AML-193 (cell line): ENCODE measurements at places on chromosomes 2 and 18.
A peak's percentile ranks its signal among the peaks of the same experiment; 100 is the strongest.

DNA sequence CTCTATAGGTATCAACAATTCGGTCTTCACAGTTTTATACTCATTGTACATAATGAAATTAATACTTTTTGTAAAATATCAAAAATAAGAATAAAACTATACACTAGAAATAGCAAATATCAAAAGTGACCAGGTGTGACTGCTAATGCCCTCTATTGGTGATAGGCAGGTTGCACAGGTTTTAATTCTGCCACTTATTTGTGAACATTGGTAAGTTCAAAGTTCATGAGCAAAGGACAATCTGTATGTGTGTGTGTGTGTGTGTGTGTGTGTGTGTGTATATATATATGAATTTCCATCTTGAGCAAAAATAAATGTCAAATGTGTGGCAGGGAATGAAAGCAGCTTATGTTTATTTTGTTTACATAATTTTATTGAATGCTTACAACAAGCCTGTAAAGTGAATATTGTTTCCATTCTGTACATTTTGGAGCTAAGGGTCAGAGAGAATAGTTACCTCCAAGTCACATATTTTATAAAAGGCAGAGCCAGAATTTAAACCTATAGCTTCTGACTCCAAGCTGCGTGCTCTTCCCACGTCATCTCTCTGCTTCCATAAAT is 537.4 kb downstream of the CPS1 start:
- peak; percentile 15 for DNase-seq

GRCh38 chr18:49697757-49698524 is 115.4 kb downstream of the ACAA2 start:
- no peak for DNase-seq

- DNase-seq: peak; percentile 61
These were observed 3.7 kb downstream of the SIGLEC15 start for GRCh38 chr18:45828917-45829811.

DNA sequence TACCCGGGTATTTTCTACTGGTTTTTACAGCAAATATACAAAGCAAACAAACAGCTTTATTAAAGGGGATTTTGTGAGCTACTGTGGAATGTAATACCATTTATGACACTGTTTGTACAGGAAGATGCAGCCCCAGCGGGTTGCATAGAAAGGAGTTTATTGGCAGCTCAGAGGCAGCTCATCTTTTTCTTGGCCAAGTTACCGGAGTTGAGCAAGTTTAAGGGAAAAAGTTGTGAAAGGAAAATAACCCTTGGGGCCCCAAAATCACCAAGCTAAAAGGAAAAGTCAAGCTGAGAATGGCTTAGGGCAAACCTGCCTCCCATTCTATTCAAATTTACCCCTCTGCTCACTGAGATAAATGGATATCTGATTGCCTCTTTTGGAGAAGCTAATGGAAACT is 60.8 kb downstream of the MOB4 start:
- DNase-seq: no peak

DNA sequence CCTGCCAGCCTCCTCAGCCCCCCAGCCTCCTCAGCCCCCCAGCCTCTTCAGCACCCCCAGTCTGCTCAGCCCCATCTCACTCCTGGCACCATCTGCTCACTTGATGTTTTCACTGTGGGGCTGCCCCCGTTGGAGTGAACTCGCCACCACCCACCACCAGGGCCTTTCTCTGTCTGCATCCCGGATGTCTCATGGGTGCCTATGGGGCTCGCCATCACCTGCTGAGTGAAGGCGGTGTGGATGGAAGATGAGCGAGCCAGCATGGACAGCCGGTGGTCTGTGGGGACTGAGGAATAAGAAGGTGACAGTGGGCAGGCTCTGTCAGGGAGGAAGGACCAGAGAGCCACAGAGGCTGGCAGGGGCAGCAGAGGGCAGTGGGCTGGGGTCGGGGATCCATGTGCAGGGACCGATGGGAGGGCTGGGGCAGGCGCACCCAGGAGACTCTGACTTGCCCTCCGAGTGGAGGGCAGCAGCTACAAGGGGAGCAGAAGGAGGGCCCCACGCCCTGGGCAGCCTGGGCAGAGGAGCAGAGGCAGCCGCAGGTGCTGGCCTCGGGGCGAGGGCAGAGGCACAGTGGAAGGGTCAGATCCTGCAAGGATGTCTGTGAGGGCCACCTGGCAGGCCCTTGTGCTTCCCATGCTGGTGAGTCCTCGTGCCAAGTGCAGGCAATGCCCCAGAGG is 74.7 kb upstream of the ODC1 start:
- no peak for DNase-seq

DNA sequence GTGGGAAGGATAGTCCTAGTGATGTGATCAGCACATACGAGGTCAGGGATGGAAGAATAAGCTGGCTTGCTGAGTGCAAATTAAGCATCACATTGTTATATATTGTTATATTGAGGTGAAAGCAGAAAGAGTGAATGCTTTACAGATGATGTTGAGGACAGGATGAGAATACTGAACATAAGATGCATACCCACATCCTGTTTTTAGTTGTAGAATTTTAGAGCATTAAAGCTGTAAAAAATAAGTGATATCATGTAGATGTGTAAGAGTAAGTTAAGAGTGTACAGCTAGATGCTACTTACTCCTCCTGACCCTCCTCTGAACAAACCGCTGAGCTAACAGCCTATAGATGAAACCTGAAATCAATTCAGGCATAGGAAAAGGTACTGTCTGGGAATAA is 271.0 kb upstream of the KCNJ3 start:
- no peak for DNase-seq

GRCh38 chr2:10303181-10303693 is 533 bp downstream of the HPCAL1 start:
- DNase-seq: no peak

- peak; percentile 43 for DNase-seq
These were observed 31.4 kb downstream of the ZCCHC2 start for GRCh38 chr18:62554061-62554815.

DNA sequence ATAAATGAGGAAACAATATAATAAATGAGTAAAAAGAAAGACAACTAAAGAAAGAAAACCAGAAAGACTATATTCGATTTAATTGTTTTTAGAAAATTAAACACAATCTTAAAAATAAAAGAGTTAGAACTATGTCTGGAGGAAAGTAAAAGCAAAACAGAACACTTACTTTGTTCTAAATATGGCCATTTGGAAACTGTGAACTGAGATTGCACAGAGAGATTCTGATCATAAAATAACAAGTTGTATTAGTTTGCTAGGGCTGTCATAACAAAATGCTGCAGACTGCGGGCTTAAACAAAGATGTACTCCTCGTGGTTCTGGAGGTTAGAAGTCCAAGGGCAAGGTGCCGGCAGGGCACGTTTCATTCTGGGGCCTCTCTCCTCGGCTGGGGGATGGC is 128.1 kb upstream of the AQP4 start:
- no peak for DNase-seq

DNA sequence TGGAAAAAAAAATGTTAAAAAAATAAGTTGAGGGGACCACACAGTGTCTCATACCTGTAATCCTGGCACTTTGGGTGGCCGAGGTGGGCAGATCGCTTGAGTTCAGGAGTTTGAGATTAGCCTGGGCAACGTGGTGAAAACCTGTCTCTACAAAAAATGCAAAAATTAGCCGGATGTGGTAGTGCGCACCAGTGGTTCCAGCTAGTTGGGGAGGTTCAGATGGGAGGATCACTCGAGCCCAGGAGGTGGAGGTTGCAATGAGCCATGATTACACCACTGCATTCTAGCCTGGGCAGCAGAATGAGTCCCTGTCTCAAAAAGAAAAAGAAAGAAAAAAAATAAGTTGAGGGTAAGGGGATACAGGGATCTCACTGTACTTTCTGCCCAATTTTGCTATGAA is 6.1 kb upstream of the KYNU start:
- DNase-seq: no peak

DNA sequence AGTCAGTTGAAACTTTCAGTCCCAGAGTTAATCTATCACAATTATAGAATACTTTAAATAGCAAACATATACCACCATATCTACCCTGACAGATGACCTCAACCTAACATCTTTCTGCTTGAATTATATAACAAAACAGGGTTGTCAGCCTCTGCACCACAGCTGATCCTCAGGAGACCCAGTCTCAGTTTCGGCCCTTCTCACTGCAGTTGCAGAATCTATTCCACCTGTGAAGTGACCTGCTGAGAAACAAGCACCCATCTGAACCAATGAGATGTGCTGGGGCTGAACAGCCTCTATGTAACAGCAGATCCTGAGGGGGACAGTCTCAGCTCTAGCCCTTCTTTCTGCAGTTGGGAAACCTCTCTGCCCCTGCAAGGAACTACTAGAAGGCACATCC is 567.6 kb downstream of the KCNJ3 start:
- DNase-seq: no peak

- DNase-seq: no peak
These were observed 450.6 kb downstream of the TSN start for GRCh38 chr2:122206101-122206500.

- DNase-seq: no peak
These were observed 91.7 kb downstream of the KLF7 start for GRCh38 chr2:207073801-207074678.

DNA sequence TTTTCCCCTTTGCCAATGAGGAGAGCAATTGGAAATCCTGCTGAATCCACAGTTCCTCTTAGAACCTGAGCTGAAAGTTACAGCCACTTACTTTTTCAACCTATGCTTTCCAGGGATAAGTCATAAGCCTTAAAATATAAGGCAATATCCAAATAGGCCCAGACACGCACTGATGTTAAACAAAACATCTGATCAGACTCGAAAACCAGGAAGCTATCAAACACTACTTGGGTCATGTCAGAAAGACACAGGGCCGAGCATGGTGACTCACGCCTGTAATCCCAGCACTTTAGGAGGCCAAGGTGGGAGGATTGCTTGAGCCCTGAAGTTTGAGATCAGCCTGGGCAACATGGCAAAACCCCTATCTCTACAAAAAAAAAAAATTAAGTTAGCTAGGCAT is 192.1 kb downstream of the SP3 start:
- DNase-seq: no peak
